ENCODE measurements at places on chromosomes 11 and 22.

DNA sequence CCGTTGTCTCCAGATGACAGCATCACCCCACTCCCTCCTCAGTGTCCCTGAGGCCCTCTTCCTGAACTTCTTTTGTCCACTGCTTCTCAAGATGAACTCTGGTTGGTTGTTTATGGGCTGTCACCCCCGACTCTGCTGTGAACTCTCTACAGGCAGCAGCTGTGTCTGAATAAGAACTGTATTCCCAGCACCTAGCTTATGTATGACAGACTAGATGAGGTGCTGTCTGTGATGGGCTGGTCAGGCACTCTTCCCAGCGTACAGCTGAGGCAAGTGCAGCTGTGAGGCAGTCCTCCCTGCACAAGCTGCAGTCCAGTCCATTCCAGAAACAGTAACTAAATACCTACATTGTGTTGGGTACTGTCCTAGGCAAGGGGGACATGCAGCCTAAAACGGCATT lies 111.4 kb upstream of the PITPNB start:
- no peak for DNase-seq

DNA sequence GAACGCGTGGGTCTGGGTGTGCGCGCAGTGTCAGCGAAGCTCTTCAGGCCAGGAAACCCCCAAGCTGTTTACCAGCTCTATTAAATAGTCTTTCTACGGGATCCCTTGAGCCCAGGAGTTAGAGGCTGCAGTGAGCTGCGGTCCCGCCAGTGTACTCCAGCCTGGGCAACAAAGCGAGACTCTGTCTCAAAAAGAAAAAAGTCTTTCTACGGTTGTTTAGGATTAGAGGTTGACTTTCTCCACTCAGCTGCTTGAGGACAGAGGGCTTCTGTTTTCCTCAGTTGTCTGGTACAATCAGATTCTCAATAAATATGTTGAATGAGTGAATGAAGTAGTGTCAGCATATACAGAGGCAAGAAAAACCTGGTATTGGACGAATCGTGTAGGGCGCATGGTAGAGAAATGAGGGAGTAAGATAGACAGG lies 619 bp downstream of the SART1 start:
- no peak for DNase-seq

DNA sequence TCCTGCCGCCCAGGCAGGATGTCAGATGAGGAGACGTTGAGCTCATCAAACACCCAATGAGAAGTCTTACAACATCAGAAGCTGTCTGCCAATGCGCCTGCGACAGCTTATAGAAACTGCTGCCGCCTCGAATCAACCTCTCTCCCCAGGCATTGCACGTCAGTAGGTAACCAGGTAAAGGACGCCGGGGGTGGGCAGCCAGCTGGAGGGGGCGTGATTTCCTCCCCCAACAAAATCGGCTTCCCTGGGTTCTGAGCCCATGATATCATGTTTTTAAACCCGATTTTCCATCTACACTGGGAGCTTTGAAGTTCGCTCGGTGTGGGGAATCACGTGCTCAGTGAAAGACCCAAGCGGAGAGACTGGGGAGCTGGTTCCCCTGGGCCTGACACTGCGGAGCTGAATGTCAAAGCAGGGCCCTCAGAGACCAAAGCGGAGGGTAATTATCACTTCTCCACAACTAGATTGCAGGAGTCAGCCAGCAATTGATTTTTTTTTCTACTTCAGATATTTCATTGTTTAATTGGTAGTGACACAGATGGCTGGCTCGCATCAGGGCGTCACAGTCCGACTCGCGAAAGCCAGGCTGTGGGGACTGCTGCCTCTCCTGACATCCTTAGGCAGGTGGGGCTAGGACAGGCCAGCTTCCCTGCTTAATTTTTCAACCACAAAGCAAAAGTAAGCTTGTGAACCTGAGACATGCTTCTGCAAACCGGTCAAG lies 15.4 kb downstream of the FAM83F start:
- DNase-seq = peak; percentile 77

DNA sequence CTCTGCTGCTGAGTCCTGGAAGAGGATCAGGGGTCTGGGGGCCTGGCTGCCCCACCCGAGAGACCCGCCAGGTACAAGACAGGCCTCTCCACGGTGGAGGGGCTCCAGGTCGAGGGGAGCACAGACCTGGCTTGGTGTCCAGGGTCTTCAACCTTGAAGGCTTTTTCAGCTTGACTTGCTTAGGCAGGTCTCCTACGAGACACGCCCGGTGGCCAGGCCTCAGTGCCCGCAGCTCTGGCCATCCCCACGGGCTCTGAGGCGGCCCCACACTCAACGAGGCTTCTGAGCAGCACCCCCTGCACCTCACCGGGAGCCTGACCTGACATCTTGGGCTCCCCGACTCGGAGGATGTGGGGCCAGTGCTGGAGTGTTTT lies 6.6 kb upstream of the PLXNB2 start:
- DNase-seq = no peak

GRCh38 chr22:41532908-41533825 lies 11.1 kb downstream of the POLR3H start:
- DNase-seq = peak; percentile 20

DNA sequence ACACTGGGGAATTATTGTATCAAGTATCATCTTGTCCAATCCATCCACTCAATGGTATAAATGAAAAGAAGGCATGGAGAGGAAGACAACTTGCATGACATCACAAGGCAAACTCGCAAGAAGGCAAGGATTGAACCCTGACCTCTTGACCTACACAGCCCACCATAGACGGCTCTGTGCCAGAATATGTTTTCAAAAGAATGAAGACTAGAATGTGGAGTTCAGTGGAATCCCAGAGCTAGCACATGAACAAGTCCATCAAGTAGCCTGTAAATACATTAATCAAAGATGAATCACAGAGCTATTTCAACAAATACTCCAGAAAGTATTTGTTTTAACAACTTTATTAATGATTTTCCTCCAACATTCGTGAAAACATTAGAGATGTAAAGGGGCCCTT lies 189.7 kb downstream of the GUCY1A2 start:
- DNase-seq = no peak

DNA sequence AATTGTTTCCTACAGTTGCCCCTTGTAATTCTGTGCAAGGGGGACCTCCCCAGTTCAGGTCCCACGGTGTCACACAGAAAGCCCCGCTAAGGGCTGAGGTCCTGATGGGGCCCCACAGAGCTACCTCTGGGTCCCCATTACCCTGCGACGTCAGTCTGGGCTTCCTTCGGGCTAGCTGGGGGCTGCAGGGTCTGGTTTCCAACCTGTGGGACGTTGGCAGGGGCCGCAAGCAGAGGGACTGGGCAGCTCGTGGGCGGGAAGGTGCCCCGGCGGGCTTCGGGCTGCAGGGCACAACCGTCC lies 698 bp downstream of the SLC37A4 start:
- no peak for DNase-seq

DNA sequence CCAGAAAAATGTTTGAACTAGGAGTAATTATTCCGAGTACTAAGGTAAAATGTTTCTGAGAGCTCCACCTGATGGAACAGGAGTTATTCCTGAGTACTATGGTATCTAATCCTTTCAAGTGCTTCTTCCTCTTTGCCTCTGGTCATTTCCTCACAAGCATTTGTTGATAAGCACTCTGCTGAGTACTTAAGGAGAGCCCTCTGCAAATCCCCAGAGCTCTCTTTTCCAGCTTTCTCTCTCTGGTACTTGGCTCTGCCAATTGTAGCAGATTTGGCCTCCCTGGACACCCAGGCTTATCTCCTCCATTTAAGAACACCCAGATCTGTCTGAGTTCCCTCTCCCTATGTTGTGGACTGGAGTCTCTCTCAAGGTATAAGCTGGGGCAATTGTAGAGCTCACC lies 457.0 kb downstream of the MN1 start:
- no peak for DNase-seq

GRCh38 chr11:36002196-36002595 lies 58.3 kb downstream of the LDLRAD3 start:
- DNase-seq = peak; percentile 26

DNA sequence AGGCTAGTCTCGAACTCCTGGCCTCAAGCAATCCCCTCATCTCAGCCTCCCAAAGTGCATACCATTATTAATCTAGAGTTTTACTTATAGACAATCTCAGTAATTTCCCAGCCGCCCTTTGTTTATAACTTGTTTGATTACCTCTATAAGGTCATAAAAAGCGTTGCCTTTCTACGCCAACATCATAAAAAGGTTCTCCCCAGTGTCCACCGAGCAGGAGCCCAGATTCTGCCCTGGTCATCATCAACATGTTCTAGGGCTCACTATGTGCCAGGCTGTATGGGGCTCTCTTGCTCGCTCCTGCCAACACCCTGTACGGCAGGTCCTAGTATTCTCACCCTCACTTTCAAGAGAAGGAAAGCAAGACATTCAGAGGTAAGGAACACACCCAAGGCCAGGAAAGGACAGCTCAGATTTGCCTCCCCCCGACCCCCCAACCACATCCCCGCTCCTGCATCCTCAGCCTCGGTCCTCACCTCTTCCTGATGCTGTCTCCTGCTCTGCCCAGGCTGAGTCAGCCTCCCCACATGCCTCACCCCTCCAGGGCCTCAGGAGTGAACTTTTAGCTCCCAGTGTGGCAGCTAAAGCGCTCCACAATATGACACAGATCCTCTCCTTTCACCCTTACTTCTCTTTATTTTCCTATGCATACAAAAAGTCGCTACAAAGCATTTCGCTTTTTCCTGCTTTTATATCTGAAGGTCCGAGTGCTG lies 14.3 kb downstream of the ARFGAP3 start:
- DNase-seq = no peak

DNA sequence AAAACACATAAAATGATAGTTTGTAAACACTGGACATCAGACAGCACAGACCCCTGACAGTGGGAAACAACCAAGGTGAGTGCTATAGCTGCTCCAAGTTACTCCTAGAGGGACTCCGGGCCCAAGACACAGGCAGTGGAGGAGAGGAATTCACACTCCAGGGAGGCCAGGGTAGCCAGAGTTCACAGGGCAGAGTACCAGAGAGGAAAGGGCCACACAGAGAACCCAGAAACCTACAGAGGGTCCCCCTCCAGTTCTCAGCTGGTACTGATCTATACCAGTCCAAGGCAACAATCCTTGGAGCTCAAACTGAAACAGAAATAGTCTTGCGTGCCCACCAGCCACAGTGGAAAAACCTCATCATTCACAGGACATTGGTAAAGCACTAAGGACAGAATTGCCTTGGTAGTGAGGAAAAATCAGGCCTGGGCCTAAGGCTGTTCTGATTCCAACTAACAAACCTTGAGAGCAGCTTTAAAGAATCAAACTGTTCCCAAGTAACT lies 7.6 kb downstream of the VPS37C start:
- DNase-seq = no peak

DNA sequence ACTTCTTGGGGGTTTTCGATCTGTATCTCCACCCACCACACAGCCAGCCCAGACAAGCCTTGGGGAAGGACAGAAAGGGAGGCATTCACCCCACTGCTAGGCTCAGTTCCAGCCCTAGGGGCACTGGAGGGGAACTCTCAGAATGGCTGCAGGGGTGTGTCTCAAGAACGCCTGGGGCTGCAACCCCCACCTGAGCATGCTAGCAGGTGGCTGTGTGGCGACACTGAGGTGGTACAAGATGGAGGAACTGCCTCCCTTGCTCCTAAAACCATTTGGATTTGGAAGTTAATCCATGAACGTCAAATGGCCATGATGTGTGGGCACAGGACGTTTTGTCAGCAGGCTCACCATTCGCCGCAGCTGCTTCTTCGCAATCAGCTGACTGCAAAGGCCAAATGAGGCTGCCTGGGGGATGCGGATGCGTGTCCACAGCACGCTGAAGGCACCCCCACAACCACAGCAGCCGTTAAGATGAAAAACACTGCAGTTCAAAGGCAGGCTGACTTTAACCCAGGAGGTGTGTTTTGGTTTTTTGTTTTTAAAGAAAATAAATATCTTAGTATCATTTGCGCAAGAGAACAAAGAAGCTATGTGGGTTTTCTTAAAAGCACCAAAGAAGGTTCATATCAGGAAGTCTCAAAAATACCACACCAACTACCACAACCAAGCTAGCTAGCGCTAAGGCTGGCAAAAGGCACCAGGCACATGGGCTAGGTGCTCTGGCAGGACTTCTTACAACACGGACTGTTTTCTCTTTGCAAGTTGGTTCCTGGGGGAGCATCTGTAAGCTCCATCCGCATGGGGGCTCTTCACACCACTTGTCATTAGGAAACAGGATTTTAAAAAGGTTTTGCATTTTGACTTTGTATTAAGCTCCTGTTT lies 22.2 kb upstream of the NAP1L4 start:
- no peak for DNase-seq

GRCh38 chr11:65352783-65353182 lies 1.8 kb upstream of the TIGD3 start:
- DNase-seq = no peak

DNA sequence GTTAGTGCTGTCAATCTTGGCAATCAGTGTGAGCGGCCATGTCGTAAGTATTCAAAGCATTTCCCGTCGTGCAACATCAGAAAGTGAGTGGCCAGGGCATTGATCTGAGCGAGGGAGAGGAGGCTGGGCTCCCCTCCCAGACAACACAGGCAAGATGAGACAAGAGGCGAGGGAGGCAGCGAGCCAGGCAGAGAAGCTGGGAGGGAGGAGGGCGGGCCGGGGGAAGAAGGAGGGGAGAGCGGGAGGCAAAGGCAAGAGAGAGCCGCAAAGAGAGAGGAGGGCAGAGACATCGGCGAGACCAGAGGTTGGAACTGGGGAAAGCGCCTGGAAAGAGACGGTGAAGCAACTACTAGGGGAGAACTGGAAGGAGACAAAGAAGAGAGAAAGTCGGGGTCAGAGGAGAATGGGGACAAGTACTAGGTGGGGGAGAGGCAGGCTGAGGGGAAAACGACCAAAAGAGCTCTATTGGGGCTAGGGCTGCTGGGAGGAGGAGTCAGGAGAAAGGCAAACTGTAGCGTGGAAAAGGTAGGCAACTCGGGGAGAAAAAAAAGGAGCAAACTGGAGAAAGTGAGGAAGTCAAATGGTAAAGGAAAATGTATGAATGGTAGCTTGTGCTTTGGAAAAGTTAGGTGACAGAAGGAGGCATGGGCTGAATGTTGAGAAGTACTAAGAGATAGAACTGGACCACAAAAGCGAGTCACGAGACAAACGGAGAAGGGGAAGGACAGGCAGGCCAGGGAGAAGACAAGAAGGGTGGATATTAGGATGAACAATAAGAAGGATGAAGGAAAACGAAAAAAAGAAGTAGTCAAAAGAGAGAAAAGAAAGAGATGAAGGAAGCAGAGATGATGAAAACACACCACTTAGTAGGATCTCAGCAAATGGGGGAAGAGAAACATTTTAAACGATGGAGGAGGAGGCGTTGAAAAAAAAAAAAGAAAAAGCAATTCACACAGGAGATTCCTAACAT lies 130.5 kb upstream of the C11orf58 start:
- DNase-seq = no peak

DNA sequence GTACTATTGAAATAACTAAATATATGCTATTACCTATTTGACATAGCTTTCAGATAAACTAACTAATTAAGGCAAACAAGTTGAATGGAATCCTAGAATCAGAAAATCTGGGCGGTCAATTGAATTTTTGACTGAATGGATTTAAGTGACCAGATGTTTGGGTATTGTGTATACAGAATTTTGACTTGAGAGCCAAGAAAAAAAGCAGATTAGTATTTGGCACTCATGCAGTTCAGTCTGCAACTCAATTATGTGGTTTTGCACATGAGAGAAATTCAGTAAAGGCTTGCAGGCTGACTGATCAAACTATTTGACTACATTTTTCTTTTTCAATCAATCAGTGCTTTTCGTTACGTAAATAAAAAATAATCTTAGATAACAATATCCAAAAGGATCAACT lies 254.8 kb downstream of the GUCY1A2 start:
- no peak for DNase-seq

GRCh38 chr11:12001186-12001585 lies 7.2 kb downstream of the DKK3 start:
- DNase-seq = peak; percentile 43

All from COR-L47 (cell line).